Activated CD4-positive, alpha-beta T cell treated with anti-CD3 and anti-CD28 coated beads, Interleukin-2, amount 50 U/mL, for 48 hours (primary cell): ENCODE measurements at places on chromosomes 3 and 15.

DNA sequence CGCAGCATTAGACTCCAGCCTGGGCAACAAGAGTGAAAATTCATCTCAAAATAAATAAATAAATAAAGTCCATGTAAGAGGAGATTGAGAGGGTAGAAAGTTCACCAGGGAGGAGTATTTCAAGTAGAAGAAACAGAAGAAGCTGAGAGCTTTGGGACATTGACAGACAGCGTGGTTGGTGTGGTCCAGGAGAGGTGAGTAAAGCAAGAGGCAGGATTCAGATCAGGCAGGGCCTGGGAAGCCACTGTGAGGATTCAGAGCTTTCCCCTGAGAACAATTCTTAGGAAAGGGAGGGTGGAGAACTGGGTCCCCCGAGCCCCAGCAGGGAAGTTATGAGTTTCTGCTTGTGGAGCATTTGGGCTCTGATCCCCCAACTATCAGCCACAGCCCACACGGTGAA lies 54.2 kb upstream of the AMOTL2 start:
- no peak for DNase-seq

- no peak for DNase-seq
Measured at GRCh38 chr3:187788984-187789857, 44.0 kb upstream of the BCL6 start.

- DNase-seq: no peak
Measured at GRCh38 chr3:192331749-192332385, 395.5 kb downstream of the FGF12 start.

DNA sequence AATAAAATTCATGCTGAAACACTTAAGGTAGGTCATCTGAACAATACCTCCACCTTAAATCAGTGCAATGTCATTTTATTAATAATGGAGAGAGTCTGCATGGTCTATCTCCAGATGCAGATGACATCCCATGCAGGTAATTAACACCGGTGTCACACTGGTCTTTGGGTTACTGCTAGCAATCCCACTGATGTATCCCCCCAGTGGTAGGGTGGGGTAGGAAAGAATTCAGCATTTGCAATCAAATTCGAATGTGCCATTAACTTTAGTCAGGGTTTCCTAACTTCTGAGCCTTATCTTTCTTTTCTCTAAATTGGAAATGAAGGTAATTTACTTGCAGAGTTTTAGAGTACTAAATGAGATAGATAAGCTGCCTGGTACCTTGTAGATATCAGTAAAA lies 44.4 kb downstream of the KIF15 start:
- no peak for DNase-seq

DNA sequence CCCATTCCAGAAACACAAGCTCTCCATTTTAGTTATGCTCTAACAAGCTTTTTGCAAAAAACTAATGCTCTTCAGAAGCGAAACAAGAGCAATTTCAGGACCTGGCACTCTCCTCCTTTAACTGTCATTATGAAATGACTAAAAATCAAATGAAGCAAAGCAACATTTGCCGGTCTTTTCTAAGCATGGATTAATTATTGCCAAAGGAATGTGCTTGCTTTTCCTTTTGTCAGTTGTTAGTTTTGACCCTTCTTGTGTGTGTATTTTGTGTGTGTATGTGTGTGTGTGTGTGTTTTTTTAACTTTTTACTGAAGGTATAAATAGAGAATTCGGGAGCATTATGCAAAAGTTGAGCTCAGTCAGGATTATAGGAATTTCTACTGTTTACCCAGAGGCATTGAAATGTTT lies 509.1 kb downstream of the TUSC7 start:
- DNase-seq: no peak

DNA sequence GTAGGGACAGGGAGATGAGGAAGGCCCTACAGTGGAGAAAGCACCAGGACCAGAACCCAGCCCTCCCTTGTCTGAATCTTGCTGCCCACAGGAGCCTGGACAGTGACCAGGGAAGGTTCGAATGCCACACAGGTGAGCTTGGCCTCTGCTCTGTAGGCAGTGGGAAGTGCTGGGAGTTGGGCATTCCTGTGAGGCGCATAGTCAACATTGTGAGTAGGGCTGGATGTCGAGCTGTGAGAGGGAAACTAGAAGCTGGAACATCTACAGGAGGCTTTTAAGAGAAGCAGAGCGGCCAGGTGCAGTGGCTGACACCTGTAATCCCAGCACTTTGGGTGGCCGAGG lies 20.3 kb upstream of the ALAS1 start:
- no peak for DNase-seq

DNA sequence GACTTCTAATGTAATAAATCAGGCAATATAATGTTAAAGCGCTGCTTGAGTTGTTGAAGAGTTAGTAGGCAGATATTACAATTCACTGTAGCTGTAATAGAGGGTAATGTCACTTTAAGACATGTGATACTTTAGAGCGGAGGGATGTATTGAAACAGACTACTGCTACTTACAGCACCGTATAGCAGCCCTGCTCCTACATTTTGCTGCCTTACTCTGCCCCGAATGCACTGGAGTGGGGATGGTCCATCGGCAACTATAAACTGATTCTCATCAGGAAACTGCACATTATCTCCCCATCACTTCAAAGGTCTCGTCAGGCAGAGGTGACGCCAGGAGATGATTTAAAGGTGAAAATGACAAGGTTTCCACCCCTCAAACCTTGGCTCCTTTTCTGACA lies 349.7 kb upstream of the SUCLG2 start:
- no peak for DNase-seq

DNA sequence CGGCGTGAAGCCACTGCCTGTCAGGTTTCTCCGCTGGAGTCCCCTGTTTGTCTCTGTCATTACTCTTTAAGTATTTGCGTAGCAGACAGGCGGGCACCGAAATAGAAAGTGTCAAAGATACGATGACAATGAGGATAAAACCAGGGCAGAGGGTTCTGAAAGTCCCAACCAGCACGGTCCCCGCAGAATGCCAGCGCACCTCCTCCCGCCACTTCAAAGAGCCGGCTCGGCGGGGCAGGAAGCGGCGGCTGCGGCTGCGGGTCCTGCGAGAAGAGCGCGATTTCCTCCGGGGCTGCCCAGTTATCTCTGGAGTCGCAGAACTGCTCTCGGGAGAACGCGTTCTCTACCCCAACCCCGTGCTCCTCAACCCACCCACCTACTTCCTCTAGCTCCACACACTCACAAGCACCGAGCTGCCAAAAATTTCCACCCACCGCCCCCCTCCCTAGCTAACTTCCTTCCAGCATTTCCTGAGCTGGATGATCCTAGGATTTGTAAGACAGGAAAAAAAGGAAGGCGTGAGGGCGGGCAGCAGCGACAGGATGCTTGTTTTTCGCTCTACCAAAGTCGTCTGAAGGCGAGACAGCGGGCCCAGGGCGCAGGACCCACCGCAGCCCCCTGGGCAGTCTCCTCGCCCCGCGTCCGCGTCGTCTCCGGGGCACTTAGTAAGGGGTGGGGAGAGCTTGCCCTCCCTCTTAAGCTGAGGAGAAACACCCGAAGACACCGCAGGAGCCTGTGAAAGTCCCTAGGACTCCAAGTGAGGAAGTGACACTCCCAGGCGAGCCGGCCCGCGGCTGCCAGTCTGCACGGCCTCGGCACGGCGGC lies at the start of gene ARHGAP31:
TSS of gene ARHGAP31 (plus strand) at position 513 of the 825 bp plus-strand sequence. CDS start 522 bp downstream, outside the sequence.
- DNase-seq: peak; percentile 86
